Lung microvascular endothelial cell (primary cell): ENCODE measurements at places on chromosomes 5 and 9. TPM values are rescaled to one million over a fixed set of nuclear protein-coding genes. Genes with fewer than 3 reads are reported as not detected.

Gene MPDZ
- total RNA-seq: 55.8 and 112 TPM in 2 replicates

Gene TTLL11
- 1.5 and 3.0 TPM in 2 replicates for total RNA-seq

Gene NUTM2G
- total RNA-seq: not detected in 2 replicates

Gene FABP6
- total RNA-seq: not detected in 2 replicates

Gene SCGB3A2
- total RNA-seq: not detected in 2 replicates

Gene MACIR
- total RNA-seq: 3.7 and 7.1 TPM in 2 replicates

Gene PLAC8L1
- total RNA-seq: 0.20 TPM in 1 of 2 replicates, not detected in the other

Gene PCSK5
- 0.79 and 1.5 TPM in 2 replicates for total RNA-seq

Gene UBE2D2
- total RNA-seq: 56.0 and 58.7 TPM in 2 replicates

Gene PTPRD
- total RNA-seq: 1.2 and 2.4 TPM in 2 replicates

Gene CNOT8
- total RNA-seq: 73.7 and 104 TPM in 2 replicates

Gene SV2C
- 0.20 TPM in 1 of 2 replicates, not detected in the other for total RNA-seq

Gene IFNA16
- not detected in 2 replicates for total RNA-seq

Gene SHB
- total RNA-seq: 13.3 and 22.6 TPM in 2 replicates

Gene IL31RA
- total RNA-seq: 0.65 TPM in 1 of 2 replicates, not detected in the other

Gene GABRA1
- not detected in 2 replicates for total RNA-seq

Gene COL27A1
- total RNA-seq: 0.40 and 1.1 TPM in 2 replicates

Gene ZMAT2
- 34.0 and 54.8 TPM in 2 replicates for total RNA-seq

Gene ZDHHC11B
- total RNA-seq: under 0.01 TPM in 1 of 2 replicates, not detected in the other

Gene PNPLA7
- total RNA-seq: 0.44 and 0.79 TPM in 2 replicates

Gene ADAMTSL1
- total RNA-seq: 0.99 and 11.8 TPM in 2 replicates

Gene SLIT3
- total RNA-seq: under 0.01 TPM in 2 replicates

Gene WDR38
- not detected in 2 replicates for total RNA-seq

Gene IL4
- total RNA-seq: not detected in 2 replicates

Gene HAPLN1
- total RNA-seq: under 0.01 TPM in 1 of 2 replicates, not detected in the other

Gene IL13
- total RNA-seq: not detected in 2 replicates

Gene ANKRD18A
- not detected in 2 replicates for total RNA-seq

Gene FBXL7
- total RNA-seq: 10.0 and 14.1 TPM in 2 replicates

Gene LCP2
- total RNA-seq: 0.20 and 0.22 TPM in 2 replicates

Gene CBY3
- 0.22 TPM in 1 of 2 replicates, not detected in the other for total RNA-seq

Gene OR2K2
- total RNA-seq: not detected in 2 replicates

Gene ELOVL7
- under 0.01 TPM in 2 replicates for total RNA-seq

Gene ANKRD20A1
- total RNA-seq: 0.87 and 4.4 TPM in 2 replicates

Gene RMRP
- total RNA-seq: 215,777 and 328,792 TPM in 2 replicates

Gene FAM200C
- total RNA-seq: 2.0 and 3.2 TPM in 2 replicates

Gene OSMR
- 7.8 and 9.1 TPM in 2 replicates for total RNA-seq
